ENCODE measurements at places on chromosomes 11 and 22. TPM values are rescaled to one million over a fixed set of nuclear protein-coding genes. Genes with fewer than 3 reads are reported as not detected.

DNA sequence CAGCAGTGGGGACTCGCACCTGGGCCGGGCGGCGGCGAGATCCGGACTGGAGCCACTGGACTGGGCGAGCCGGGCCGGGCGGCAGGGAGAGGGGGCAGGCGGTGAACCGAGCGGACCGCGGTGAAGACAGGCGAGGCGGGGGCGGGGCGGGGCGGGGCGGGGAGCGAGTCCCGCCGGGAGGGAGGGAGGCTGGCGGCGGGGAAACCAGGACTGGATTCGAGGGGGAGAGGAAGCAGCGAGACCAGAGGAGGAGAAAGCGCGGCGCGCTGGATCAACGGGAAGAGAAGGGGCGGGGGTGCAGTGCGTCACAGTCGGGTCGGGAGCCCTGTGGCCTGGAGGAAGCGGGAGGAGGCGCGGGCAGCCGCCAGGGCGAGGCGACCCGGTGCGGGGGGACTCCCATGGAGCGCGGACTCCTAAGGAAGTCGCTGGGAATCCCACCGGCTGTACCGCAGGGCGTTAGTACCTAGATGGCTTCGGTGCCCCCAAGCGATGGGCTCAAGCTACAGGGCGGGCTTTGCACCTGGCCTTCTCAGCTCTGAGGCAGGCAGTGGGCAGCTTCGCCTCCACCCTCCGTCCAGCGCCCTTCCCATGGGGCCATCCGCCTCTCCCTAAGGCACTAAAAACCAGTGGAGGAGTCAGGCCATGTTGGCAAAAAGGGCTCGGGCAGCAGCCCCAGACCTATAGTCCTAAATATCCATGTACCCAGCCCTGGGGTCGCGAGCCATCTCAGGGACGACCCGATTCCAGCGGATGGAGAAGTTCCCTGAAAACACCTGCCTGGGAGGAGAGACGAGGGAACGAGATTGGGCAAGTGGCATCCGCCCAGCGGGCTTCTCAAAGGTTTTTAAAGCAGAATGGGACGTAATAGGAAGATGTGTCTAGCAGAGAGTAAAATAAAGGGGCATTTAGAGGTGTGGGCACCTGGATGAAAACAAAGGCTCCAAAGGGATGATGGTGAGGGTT is at the start of gene TMEM121B:
Gene TMEM121B, minus strand, starts transcription at position 128 of the 963 bp plus-strand sequence. CDS start 233 bp downstream, outside the sequence.
- peak; percentile 53 for ATAC-seq

- ATAC-seq, result no peak
Observed at GRCh38 chr22:41550952-41551491, 6.8 kb upstream of the POLR3H start.

- ATAC-seq, result no peak
Observed at GRCh38 chr11:36264011-36264972, 24.9 kb downstream of the COMMD9 start.

DNA sequence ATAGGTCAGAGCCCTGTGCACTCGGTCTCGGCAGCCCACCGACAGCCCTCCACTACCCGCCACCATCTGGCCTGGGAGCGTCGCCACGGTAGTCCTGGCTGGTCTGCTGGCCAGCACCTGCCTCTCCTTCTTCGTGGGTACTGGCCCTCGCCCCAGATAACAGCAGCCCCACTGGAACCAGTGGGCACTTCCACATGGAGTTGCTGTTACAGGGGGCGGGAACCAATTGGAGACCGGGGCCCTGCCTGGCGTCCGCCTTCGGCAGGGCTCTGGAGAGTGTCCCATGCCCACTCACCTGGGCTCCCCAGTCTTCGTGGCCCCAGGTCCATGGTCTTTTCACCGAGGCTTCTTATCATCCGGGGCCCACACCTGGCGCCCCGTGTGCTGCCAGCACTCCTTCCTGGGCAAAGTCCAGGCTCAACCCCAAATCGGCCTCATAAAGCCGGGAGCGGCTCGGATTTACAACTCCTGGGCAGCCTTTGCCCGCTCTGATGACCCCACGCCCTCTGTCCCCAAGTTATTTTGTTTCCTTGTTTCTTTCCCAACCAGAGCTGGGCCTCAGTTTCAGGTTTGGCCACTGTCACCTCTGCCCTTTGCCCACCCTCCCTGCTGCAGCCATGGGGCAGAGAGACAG is 12.9 kb upstream of the EHD1 start:
- no peak for ATAC-seq

- no peak for ATAC-seq
Observed at GRCh38 chr11:46725338-46726205, 6.6 kb downstream of the F2 start.

GRCh38 chr11:77171885-77172665 is 44.0 kb downstream of the MYO7A start:
- ATAC-seq, result no peak

GRCh38 chr11:44398266-44399030 is 88.5 kb upstream of the ALX4 start:
- ATAC-seq, result no peak

DNA sequence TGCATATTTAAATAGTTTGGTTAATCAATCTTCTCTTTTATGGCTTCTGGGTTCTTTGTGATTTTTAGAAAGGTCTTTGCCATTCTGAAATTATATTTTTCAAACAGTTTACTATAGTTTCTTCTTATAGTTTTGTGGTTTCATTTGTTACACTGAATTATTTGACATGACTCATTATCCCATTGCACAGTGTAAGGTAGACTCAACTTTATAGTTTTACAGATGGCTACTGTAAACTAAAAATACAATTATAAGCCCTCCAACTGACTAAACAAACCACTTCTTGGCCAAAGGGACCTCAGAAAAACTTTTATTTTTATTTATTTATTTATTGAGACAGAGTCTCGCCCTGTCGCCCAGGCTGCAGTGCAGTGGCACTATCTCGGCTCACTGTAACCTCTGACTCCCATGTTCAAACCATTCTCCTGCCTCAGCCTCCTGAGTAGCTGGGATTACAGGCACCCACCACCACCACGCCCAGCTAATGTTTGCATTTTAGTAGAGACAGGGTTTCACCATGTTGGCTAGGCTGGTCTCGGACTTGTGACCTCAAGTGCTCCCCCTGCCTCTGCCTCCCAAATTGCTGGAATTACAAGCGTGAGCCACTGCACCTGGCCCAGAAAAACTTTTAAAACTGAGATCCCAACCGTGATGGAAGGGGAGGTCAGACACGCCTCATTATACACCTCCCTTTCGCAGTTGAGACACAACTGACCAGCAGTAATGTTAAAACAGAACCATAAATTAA is 14.1 kb upstream of the RAC2 start:
- no peak for ATAC-seq

DNA sequence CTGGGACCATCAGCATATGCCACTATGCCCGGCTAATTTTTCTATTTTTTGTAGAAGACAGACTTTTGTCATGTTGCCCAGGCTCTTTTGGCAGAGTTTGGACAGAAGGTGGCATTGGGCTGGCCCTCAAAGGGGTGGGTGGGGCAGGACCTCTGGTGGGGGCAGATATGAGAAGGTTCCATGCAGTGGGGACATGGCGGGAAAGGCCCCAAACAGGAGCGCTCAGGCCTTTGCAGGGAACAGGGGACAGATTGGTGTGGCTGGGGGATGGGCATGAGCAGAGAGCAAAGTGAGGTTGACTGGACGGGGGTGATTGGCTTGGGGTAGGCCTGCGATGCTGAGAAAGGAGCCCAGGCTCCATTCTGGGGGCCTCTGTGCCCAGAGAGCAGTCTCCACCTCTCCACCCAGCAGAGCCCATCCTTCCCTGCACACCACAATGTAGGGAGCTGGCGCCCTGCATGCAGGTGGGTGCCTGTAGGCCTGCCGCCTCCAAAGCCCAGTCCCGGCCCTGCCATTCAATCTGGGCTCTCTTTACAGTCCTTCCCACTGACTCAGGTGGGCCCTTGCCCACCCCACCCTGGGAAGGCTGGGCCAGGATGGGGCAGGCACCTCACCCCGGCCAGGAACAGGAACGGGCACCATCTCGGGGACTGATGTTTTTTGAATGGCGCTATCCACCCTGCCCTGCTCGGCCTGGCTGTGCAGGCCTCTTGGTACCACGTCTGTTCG is 98.7 kb downstream of the MORC2 start:
- ATAC-seq, result no peak

The ZP1 gene
- not detected for total RNA-seq

The MS4A2 gene
- total RNA-seq, result 0.32 TPM

The OR8G1 gene
- total RNA-seq, result not detected

The MPZL3 gene
- total RNA-seq, result 20.7 TPM

The POU2F3 gene
- total RNA-seq, result 3.2 TPM

The EMID1 gene
- 0.84 TPM for total RNA-seq
